IMR-90 (cell line): ENCODE measurements at places on chromosomes 3 and 15. TPM values are rescaled to one million over a fixed set of nuclear protein-coding genes. Genes with fewer than 3 reads are reported as not detected.

DNA sequence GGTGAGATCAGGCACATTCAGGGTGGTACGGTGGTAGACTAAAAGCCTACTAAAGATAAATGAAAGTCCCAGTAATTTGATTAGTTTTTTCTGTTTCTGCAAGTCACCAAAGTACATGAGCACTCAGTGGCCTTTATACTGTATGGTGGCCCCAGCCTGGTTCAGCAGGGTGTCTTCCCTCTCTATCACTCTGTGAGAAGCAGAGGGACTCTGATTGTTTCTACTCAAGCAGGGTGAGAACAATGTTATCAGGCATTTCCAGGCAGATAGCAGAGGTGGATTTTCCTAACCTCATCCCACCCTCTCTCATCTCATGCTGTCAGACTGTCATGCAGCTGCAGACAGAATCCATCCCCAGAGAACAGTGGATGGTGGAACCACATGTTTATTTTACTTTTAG, 71.5 kb upstream of the BFSP2 start:
- H3K4me3 ChIP-seq, result no peak overlapping the region
- no peaks in the 10 kb centered on the region for H3K36me3 ChIP-seq
- H3K27me3 ChIP-seq, result no peaks in the 10 kb centered on the region
- no peaks in the 10 kb centered on the region for H3K4me1 ChIP-seq
- DNase-seq, result no peak

GRCh38 chr3:113243846-113244245, 32.5 kb downstream of the BOC start:
- H3K27ac ChIP-seq, result no peak overlapping the region
- H3K27me3 ChIP-seq, result peaks cover 2% of the 10 kb centered on the region; the same call in 1 of the 2 replicates
- H3K4me1 ChIP-seq, result peaks cover 16% of the 10 kb centered on the region
- no peak overlapping the region for H3K4me3 ChIP-seq
- no peaks in the 10 kb centered on the region for H3K36me3 ChIP-seq
- no peak for DNase-seq

GRCh38 chr3:140097874-140098635, 163.1 kb downstream of the CLSTN2 start:
- H3K36me3 ChIP-seq, result no peaks in the 10 kb centered on the region
- H3K27me3 ChIP-seq, result no peaks in the 10 kb centered on the region
- no peak for DNase-seq

GRCh38 chr3:109631897-109632296, 294.6 kb upstream of the DPPA4 start:
- H3K4me3 ChIP-seq, result no peak overlapping the region
- no peaks in the 10 kb centered on the region for H3K4me1 ChIP-seq
- no peaks in the 10 kb centered on the region for H3K27me3 ChIP-seq
- DNase-seq, result no peak

DNA sequence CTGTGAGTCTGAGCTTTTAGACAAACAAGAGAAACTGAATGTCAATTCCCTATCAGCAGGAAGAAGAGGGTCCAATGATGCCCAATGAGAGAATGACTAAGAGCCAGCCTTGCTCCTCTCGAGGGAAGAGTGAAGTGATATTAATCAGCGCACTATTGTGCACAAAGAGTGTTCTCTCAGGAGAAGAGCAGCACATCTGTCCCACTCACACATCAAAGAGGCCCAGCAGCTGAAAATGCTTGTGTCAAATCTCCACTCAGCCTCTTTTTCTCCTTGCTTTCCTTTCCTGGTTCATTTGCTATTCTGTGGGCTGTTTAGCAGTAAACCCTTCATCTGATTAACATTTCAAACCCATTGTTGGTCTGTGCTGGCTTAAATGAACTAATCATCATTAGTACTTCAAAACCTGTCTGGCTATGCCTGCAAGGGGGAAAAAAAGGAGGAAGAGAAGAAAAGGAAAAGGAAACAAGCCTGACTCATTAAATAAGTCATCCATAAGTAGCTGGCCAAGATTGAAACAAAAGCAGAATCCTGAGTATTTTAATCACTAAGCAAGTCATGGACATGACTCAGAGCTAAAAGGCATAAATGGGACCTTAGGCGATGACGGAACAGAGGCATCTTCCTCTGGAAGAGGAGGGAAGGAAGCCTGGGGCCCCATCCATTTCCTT, 912.7 kb downstream of the TUSC7 start:
- no peak overlapping the region for H3K4me3 ChIP-seq
- no peaks in the 10 kb centered on the region for H3K27me3 ChIP-seq
- H3K4me1 ChIP-seq, result peaks cover 4% of the 10 kb centered on the region
- no peaks in the 10 kb centered on the region for H3K36me3 ChIP-seq

The GALNT15 gene
- 14.7 and 19.7 TPM in 2 replicates for total RNA-seq
